ENCODE measurements at places on chromosomes 1 and 21. TPM values are rescaled to one million over a fixed set of nuclear protein-coding genes. Genes with fewer than 3 reads are reported as not detected.
A peak's percentile ranks its signal among the peaks of the same experiment; 100 is the strongest.

ZNF496 gene
- 9.8 TPM for polyA plus RNA-seq

- no peak for DNase-seq
These were observed 310.6 kb downstream of the LRRIQ3 start for GRCh38 chr1:73887412-73887811.

- DNase-seq = no peak
These were observed 104.0 kb downstream of the ROR1 start for GRCh38 chr1:63877816-63878215.

DNA sequence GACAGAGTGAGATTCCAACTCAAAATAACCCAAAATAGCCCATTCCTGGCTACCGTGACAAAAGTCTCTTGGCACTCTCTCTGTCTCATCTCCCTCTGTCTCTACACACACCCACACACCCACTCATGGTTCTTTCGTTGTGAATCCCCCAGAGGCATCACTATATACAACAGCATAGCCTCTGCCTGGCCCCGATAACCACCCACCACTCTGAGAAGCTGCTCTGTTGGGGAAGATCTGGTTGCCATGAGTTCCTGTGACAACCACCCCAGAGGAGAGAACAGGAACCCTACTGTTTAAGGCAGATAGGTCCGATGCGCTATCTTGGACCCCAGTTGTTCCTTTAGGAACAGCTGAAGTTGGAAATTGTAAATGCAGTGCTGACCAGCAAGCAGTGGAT, 70.4 kb upstream of the LYST start:
- no peak for DNase-seq

DNA sequence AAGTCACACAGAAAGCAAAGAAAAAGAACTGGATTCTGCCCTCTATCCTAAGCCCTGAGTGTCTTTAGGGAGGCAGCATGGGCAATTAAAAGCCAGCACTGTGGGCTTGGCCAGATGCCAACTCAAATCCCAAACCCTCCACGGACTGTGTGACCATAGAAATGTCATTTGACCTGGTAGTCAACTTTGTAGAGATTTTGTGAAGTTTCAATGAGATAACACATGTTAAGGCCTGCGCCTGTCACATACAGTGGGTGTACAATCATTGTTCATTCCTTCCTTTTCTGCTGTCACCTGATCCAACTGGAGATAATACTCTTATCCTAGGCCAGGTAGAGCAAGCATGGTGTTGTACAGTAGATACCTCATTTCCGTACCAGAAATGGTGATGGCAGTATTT, 54.2 kb downstream of the TMEM53 start:
- no peak for DNase-seq

- no peak for DNase-seq
These were observed 40.3 kb downstream of the UMODL1 start for GRCh38 chr21:42111470-42111743.

FCRL2 gene
- 0.08 TPM for polyA plus RNA-seq

GRCh38 chr1:224380003-224380402, 23.3 kb downstream of the CNIH4 start:
- no peak for DNase-seq

GRCh38 chr21:44898851-44899767, 21.6 kb downstream of the ITGB2 start:
- DNase-seq = no peak

GRCh38 chr1:25727635-25728286, 72.2 kb upstream of the SELENON start:
- peak; percentile 83 for DNase-seq

AMPD1 gene
- 0.29 TPM for polyA plus RNA-seq

GRCh38 chr1:180881806-180882509, 30.7 kb upstream of the KIAA1614 start:
- DNase-seq = no peak

LMOD1 gene
- polyA plus RNA-seq = 108 TPM

DNA sequence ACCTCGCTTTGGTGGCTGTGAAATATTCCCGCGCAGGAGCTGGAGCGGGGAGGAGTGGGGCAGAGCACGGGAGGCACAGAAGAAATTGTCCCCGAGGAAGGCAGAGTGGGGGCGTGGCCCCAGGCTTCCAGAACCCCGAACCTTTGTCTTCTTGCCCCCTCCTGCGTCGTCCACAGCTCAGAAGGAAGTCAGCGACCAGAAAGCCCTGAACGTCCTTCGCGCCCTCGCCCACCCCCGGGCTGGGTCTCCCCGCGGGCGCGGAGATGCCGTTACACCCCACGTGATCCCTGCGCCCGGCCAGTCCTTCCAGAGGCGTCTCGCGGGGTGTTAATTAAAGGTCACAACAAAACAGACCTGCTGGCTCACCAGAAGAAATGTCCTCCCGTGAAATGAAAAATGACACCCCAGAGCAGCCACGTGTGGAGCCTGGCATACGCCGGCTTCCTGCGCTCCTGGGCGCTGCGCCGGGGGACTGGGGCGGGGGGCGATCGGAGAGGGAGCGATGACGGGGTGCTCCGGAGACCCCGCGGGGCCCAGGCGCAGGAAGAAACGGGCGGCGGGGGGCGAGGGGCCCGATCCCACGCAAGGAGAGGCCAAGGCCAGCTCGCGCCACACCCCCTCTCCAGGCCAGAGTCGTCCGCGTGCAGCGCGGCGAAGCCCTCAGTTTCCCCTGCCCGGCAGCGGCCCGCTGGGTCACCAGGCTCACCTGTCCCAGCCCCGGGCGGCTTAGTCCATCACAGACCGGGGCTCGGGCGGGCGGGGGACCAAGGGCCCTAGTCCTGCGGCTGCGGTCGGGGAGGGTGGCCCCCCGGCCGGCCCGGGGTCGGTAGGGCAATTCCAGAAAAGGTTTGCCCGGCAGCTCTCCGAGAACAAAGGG, 995 bp upstream of the KIF26B start:
- no peak for DNase-seq

All from adrenal gland (tissue), 19 donors.